ENCODE measurements at places on chromosomes 3 and 15.

DNA sequence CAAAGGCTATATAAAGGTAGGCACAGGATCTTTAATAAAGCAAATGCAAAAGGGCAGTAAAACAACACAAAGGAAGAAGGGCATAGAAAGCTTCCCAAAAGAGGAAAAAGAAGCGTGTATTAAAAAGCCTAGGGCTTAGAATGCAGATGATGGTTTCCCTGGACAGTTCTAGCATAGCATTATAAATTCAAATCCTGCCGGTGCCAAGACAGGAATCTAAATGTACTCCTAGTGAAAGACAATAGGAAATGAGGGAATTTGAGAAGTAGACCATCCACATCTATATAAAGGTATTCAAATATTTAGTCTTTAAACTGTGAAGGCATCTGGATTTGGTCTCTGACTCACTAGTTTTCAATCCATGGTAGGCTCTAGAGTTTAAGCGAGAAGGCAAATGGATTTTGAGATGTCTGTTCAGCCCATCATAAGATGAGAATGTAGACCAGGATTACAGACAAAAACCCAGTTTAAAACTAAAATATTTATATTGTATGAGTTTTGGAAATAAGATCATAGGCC is 431.8 kb downstream of the TBL1XR1 start:
- DNase-seq = no peak

DNA sequence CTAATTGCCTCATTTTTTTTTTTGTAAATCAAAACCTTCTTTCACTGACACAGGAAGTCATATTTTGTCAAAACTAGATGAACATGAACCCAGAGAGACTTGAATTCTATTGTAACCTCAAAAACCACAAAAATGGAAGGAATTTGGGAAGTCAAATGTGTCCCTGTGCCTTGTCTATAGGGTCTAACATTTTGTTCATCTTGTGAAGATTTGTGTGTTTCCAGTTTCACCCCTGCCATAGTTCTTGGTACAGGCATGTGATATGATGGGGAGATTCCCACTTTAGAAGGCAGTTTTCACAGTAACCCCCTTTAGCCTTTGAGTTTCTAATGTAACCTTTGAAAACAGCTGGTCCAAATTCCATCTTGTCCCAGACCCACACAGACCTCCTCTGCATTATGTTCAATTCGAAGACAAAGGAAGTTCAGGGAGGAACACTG is 318.5 kb upstream of the ADAMTS9 start:
- DNase-seq = peak; percentile 58

DNA sequence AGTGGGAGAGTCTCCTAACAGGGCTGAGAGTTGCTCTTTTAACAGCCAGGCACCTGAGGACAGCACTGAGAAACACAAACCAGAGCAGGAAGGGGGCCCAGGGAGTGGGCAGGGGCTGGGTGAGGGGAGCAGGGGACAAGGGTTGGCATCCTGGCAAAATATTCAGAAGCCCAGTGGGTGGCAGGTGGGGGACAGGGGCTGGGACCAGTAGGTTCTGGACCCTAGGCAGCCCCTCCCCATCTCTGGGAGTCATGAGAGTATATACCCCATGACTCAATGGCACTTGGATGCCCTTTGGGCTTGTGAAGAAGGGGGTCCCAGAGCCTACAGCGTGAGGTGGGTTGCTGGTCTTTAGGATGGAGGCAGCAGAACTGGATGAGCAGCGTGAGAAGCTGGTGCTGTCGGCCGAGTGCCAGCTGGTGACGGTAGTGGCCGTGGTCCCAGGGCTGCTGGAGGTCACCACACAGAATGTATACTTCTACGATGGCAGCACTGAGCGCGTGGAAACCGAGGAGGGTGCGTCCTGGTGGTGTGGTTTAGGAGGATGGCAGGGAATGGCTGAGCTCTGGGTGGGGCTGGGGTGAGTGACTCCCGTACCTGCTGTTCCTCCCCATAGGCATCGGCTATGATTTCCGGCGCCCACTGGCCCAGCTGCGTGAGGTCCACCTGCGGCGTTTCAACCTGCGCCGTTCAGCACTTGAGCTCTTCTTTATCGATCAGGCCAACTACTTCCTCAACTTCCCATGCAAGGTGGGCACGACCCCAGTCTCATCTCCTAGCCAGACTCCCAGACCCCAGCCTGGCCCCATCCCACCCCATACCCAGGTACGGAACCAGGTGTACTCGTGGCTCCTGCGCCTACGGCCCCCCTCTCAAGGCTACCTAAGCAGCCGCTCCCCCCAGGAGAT is 24.2 kb downstream of the NBEAL2 start:
- no peak for DNase-seq

GRCh38 chr15:26630857-26631256 is 142.0 kb downstream of the GABRB3 start:
- peak; percentile 19 for DNase-seq

Measured in GM03348 (cell line).